ENCODE measurements at places on chromosomes 11 and 22. TPM values are rescaled to one million over a fixed set of nuclear protein-coding genes. Genes with fewer than 3 reads are reported as not detected.

The OR8D4 gene
- total RNA-seq: not detected

The KRTAP5-9 gene
- not detected for total RNA-seq

The SLC5A4 gene
- 0.69 TPM for total RNA-seq

The TBX1 gene
- total RNA-seq: 0.50 TPM

The BCR gene
- total RNA-seq: 109 TPM

The C11orf42 gene
- not detected for total RNA-seq

The OR2AT4 gene
- not detected for total RNA-seq

The NAV2 gene
- total RNA-seq: 41.1 TPM

The OSBP2 gene
- 1.5 TPM for total RNA-seq

The JOSD1 gene
- total RNA-seq: 91.9 TPM

The APOL1 gene
- total RNA-seq: 155 TPM

The MGAT3 gene
- not detected for total RNA-seq

- peak; percentile 38 for DNase-seq
Observed at GRCh38 chr11:65116370-65117205, 913 bp downstream of the ZNHIT2 start.

DNA sequence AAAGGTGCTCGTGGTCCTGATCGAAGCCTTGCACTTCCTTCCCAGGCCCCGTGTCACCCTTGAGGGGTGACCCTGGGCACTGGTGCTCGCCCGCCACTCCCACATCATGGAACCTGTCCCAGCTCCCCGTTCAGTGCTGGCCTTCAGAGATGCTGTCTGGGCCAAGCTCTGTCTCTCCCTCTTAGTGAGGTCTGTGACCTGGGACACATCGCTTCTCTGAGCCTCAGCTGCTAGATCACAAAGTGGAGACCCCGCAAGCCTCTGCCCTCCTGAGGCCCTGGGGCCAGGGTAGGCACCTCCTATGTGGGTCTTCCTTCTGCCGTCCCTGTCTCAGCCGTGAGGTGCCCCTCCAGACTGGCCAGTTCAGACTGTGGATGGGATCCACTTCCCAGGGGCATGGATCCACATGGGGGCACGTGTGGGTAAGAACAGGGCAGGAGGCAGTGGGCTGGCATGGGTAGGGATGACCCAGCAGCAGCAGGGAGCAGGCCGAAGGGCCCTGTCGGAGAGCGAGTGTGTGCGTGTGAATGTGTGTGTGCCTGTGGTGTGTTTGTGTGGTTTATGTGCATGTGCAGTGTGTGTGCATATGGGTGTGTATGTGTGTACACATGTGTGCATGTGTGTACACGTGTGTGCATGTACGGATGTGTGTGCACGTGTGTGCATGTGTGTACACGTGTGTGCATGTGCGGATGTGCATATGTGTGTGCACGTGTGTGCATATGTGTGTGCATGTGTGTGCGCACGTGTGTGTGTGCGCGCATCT, 1073.7 kb downstream of the BRD1 start:
- no peak for DNase-seq

- no peak for DNase-seq
Observed at GRCh38 chr11:99192716-99193115, 172.0 kb downstream of the CNTN5 start.

GRCh38 chr11:66686801-66687750, 9.4 kb upstream of the RBM4B start:
- DNase-seq: no peak

DNA sequence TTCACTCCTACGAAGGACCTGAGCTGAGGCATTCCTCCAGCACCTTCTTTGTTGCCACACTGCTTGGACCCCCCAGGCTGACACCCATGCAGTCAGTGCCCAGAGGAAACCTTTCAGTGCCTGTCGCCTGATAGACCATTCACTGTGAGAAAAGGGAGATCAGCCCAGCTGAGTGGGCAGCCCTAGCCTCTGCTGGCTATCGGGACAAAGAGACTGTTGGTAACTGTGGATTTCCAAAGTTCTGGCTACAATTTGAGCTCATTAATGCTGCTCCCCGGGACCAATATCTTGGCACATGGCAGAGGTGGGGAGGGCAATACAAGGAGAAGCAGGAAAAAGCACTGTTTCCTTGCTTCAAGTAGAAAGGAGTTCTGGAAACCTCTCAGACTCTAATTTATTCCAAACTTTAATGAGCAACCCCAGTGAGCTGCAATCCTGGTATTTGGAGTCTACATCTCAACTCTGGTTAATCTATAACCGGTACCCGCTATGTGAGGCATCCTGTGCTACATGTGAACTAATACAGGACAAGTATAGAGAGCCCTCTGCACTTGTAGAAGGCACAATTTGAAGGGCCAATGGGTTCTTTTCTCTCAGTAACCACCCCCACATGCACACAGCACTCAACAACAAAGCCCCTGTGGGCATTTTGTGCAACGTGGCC, 200.7 kb upstream of the NCAM1 start:
- peak; percentile 26 for DNase-seq

DNA sequence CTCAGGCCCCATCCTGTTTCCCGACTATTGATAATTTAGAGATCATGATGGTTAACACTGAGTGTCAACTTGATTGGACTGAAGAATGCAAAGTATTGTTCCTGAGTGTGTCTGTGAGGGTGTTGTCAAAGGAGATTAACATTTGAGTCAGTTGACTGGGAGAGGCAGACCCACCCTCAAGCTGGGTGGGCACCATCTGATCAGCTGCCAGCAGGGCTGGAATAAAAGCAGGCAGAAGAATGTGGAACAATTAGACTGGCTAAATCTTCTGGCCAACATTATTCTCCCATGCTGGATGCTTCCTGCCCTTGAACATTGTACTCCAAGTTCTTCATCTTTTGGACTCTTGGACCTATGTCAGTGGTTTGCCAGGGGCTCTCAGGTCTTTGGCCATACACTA, 1170.0 kb upstream of the CNTN5 start:
- no peak for DNase-seq

DNA sequence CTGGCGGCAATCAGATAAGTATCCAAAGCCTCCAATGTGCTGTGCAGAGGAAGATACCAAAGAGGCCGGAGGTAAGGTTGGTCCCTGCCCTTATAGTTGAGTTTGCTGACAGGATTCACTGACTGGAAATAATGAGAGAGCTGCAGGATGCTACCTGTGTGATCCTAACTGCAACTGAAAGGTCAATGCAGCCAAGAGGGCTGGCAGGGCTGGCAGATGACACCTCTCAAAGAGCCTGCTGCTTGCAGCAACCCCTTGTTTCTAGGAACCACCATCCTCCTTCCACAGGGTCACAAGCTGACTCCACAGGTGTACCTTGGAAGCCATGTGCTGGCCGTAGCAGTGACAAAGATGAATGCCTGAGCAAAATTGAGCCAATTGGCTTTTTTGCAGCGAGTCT, 348.1 kb downstream of the DDX10 start:
- DNase-seq: no peak

DNA sequence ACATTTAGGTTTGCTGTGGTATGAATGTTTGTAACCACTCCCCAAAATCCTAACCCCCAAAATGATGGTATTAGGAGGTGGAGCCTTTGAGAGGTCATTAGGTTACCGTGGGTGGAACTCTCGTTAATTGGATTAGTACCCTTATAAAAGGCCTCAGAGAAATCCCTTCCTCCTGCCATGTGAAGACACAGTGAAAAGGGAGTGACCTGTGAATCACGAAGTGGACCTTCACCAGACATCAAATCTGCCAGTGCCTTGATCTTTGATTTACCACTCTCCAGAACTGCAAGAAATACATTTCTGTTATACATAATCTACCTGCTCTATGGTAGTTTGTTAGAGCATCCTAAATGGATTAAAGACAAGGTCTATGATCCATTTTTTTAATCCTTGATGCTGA, 12.6 kb upstream of the PICALM start:
- DNase-seq: no peak

GRCh38 chr11:99015634-99016454, 4.9 kb upstream of the CNTN5 start:
- DNase-seq: peak; percentile 58

- DNase-seq: no peak
Observed at GRCh38 chr11:64829536-64830251, 14.8 kb downstream of the CDC42BPG start.

DNA sequence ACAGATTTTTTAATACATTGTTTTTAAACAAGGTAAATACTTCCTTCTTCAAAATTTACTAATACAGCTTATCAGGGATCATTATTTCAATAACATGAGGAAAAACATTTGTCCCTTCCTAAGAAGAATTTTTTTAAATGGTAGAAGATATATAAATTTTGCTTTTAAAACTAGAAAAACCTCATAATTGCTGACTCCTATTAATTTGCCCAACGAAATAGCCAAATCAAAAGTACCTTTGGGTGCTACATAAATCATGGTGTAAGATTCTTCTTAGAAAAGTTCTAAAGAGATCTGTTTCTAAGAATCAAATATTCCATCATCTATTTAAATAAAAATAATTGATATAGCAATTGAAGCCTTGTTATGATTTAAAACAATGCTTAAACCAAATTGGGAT, 54.9 kb downstream of the CEP57 start:
- no peak for DNase-seq

- DNase-seq: no peak
Observed at GRCh38 chr11:5983443-5983842, 3.3 kb downstream of the OR52L1 start.

DNA sequence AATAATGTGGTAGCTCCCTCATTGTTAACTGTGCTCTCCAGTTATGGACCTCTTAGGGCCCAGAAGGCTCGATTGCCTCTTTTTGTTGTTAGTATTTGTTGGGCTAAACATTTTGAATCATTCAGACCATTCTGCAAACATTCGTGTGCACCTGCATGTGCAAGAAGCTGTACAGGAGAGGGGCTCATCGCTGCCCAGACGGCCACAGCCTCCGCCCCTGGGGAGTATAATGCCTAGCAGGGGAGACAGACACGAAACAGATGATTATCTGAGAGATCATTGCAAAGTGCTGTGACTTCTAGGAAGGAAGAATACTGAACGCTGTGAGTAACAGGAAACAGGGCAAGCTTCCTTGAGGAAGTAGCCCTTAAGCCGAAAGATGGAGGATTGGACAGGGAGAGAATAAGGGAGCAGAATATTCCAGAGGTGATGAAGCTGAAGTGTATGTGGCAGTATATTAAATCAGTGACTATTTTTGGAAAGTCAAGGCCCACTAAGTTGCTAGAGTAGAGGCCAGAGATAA, 123.3 kb upstream of the RASSF10 start:
- DNase-seq: no peak

DNA sequence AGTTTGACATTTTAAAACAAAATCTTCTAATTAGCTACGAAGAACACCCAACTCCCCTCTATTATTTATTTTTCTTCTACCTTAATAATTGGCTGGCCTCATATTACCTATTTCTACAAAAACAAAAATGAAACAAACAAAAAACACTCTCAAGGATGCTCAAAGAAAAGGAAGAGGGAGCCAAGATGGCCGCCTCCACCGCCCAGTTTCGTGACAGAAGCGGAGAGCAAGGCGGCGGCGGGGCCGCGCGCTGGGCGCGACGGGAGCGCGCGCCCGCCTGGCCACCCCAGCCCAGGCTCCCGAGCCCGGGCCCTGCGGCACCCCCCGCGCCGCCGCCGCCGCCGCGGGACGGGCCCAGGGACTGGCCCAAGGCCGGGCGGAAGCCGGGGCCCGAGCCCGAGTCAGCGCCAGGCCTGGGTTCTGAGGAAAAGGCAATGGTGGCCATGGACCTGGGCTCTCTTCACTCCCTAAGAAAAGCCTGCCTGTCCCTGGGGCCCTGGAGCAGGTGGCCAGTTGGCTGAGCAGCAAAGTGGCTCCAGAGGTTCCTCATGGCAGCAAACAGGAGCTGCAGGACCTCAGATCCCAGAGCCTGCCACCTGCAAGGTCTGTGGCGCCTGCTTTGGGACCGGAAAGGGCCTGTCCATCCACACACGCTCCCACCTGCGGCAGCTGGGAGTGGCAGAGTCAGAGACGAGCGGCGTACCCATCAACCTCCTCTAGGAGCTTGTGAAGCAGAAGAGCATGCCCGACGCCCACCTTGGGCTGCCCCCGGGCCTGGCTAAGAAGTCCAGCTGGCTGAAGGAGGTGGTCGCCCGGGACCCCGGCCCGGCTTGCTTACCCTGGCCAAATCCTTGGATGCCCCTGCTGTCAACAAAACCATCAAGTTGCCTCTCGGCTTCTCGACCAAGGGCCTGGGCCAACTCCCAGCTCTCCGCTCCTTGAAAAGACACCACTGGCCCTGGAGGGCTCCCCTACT, 543.2 kb upstream of the CCDC179 start:
- DNase-seq: no peak

GRCh38 chr11:124481365-124482323, 36.1 kb upstream of the OR8B8 start:
- DNase-seq: peak; percentile 64

GRCh38 chr11:1668911-1669473, 28.0 kb upstream of the KRTAP5-6 start:
- DNase-seq: no peak

- DNase-seq: no peak
Observed at GRCh38 chr11:62008193-62008592, 40.8 kb upstream of the FTH1 start.

DNA sequence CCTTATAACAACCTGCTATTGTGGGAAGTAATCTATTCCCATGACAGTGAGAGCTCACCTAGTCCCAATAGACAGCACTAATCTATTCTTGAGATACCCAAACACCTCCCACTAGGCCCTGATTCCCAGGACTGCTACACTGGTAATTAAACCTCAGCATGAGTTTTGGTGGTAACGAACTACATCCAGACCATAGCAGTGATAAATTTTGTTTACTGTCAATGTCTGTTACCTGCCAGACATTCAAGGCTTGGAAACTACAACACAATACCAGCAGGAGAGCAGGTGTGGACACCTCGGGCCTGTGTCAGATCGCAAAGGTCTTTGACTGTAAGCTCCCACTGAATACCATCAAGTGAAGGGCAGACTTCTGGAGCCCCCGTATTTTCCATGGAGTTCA, 187.1 kb downstream of the ARHGAP42 start:
- no peak for DNase-seq

DNA sequence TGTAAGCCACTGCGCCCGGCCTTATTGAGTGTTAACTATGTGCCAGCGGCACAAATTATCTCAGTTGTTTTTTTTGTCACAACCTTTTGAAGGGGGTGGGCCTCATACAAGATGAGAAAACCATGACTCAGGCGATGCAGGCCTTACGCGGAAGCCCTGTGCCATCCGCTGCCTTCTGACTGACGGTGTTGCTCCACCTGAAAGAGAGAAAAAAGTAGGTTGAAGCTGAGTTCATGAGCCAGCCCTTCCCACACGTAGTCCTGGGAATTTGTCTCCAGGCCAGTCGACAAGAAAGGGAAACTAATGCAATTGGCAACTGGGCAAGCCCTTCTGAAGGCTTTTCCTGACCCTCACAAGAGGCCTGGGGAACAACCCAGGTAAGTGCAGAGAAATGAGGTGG, 96.9 kb upstream of the CRYBB3 start:
- no peak for DNase-seq

- no peak for DNase-seq
Observed at GRCh38 chr11:33214187-33214586, 43.0 kb upstream of the HIPK3 start.

DNA sequence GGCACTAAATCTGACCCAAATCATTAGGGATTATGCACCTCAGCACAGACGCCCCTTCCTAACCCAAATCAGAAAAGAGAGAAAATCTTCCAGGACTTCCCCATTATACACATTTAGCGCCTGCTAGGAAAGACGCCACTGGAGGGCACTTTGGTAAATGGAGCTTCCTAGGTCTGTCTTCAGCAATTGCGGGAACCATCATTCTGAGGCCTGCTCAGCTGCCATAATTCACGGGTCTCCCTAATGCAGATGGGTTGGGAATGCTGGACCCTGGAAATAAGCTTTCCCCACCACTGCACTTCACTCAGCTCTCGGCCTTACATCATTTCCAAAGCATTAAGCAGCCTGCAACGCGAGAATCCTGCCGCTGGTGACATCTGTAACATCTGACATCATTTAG, 86.2 kb upstream of the OPCML start:
- DNase-seq: no peak

- DNase-seq: no peak
Observed at GRCh38 chr22:40153705-40154104, 24.0 kb upstream of the TNRC6B start.
